ENCODE measurements at places on chromosomes 13 and 19.

DNA sequence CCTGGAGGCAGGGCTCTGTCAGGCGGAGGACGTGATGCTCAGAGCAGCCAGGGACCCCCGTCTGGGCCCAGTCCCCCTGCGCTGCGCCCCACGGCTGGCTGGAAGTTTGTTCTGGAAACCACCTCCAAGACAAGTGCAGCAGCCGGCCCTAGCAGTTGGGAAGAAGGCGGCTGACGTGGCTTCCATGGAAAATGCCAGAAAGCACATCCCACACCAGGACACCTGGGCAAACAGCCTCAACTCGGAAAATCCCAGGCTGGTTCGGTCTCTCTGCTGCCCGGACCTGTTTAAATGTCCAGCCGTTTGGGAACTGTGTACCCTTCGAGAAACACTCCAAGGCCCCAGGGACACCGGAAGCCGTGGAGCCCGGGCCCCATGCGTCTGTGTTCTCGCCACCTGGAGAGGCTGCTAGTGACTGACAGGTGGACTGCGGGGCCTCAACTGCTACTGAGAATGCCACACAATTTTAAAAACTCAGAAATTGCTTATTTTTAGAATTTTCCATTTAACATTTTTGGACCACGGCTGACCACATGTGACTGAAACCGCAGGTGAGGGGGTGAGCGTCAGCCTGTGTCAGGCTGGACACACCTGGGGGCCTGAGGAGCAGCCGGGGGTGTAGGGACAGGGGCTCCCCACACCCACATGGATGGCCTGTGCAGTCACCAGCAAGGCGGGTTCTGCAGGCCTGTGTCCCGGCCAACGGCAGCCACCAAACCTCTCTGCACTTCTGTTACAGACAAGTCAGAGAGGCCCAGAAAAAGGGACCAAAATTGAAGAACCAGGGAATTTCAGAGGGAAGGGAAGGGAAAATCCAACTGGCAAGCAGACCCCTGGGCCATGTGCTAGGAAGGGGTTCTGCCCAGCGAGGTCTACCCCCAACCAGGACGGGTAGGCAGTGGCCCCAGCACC lies 31.7 kb downstream of the RASA3 start:
- DNase-seq, result peak; percentile 67

GRCh38 chr19:39423258-39424086 lies 11.0 kb downstream of the PLEKHG2 start:
- no peak for DNase-seq

- no peak for DNase-seq
These were observed 129.3 kb downstream of the ENOX1 start for GRCh38 chr13:43657485-43657884.

GRCh38 chr13:31913459-31913858 lies 118.1 kb upstream of the FRY start:
- no peak for DNase-seq

DNA sequence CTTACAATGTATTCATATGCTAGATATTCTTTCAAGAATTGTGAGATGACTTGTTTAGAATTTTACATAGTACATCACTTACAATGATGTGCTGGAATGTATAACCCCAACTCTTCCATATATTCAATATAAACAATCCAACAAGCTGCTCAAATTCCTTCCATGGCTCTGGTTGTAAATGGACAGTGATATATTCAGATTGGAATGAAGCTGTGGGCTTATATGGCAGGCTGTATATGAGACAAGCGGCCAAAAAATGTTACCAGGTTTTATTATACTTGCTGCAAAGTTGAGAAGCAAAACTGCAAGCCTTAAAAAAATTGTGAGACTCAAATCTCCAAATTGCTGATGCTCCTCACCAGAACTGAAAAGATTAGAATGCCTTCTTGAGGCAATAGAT lies 83.6 kb upstream of the KLF12 start:
- DNase-seq, result no peak

GRCh38 chr19:36049080-36049698 lies 4.9 kb downstream of the THAP8 start:
- DNase-seq, result no peak

- DNase-seq, result peak; percentile 60
These were observed 4.5 kb downstream of the FGF9 start for GRCh38 chr13:21675095-21675991.

- DNase-seq, result no peak
These were observed 14.6 kb downstream of the CEACAM3 start for GRCh38 chr19:41811036-41811435.

DNA sequence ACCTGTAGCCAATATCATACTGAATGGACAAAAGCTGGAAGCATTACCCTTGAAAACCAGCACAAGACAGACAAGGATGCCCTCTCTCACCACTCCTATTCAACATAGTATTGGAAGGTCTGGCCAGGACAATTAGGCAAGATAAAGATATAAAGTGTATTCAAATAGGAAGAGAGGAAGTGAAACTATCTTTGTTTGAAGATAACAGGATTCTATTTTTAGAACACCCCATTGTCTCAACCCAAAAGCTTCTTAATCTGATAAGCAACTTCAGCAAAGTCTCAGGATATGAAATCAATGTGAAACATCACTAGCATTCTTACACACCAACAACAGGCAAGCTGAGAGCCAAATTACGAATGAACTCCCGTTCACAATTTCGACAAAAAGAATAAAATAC lies 17.8 kb upstream of the CCNA1 start:
- DNase-seq, result no peak

- no peak for DNase-seq
These were observed 2.3 kb upstream of the HAS1 start for GRCh38 chr19:51726049-51726448.

GRCh38 chr19:14494910-14495671 lies 836 bp downstream of the GIPC1 start:
- no peak for DNase-seq

DNA sequence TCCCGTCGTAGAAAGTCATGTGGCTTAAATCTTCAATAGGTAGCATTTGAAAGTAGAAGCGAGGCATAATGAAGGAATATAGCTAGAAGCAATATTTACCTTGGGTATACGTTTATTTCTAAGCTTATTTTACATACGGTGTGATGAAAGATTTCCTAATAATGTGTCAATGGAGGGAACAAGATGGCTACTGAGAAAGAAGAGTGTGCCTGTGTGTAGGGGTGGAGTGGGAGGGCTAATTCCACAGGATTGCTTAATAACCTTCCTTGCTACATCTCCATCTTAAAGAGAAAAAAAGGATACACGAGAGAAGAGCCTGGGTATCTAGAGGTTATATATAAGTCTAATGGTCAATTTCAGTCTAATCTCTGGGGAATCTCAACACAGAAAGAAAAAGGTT lies 2.0 kb downstream of the SPART start:
- DNase-seq, result no peak

DNA sequence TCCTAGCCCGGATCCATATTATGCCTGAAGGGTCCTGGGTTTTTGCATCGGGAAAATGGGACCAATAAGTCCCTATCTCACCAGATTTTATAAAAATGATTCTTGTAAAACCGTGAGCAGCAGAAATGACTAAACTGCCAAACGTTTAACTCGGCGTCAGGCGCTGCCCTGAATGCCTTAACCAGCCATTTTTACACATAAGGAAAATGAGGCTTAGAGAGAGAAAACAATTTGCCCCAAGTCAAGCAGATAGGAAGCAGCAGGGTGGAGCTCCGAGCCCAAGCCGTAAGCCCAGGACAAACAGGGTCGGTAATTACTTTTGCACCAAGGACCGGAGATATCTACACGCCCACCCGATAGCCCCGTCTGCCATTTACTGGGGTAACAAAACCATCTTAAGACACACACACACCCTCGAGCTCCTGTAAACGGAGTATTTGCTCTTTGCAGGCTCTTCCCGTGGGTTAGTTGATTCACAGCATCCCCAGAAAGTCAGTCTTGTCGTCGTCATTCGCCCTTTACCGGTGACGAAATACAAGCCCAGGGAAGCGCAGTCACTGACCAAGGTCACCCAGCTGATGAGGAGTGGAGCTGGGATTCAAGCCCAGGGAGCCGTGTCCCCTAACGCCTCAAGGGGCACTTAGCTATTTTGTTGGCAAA lies 16.0 kb upstream of the MRI1 start:
- no peak for DNase-seq

- DNase-seq, result no peak
These were observed 90.5 kb upstream of the AKAP11 start for GRCh38 chr13:42181381-42181953.

DNA sequence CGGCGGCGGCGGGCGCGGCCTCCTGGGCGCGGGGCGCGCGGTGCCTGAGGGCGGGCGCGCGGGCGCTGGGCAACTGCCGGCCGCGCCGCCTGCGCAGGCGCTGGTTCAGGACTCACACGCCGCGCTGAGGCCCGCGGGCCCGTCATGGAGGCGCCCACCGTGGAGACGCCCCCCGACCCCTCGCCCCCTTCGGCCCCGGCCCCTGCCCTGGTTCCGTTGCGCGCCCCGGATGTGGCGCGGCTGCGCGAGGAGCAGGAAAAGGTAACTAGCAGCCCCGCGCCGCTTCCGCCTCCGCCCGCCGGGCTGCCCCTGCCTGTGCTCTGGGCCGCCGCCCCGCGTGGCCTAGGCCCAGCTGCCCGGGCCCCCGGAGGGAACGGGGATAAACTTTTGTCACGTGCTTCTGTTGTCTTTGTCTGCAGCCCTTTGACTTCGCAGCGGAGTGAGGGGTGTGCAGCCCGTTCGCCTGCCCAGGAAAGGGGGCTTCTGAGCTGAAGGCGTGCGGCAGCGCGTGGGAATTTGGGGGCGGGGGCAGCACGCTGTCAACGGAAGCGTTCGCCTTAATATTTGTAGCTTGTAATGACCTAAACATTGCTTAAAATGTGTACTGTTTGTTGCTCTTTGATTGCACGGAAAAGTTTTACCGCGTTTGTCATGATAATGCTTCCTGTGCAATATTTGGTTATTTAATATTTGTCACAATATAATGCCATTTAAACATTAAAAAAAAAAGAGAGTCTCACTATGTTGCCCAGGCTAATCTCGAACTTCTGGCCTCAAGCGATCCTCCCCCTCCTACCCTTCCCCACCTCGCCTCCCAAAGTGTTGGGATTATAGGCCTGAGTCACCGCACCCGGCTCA lies 594 bp downstream of the URI1 start:
- peak; percentile 88 for DNase-seq

- peak; percentile 90 for DNase-seq
These were observed 759 bp downstream of the RB1 start for GRCh38 chr13:48304143-48304876.

DNA sequence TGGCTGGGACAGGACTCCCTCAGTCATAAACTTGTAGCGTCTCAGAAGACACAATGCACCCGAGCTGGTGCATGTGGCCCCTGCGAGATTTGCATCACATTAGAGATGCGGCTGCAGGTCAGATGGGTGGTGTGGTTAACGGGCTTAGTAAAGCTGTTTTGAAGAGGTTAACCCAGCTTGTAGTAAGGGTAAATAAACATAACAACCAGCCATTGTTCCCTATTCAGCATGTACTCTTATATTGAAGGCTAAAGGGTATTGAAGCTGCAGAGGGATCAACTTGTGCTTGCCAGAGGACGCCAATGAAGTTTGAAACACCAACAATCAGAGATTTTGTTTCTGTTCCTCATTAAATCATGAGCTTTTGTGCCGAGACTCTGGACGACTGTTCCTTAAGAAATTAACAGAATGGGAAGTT lies 79.4 kb downstream of the ZIC5 start:
- DNase-seq, result no peak

- no peak for DNase-seq
These were observed 108.7 kb upstream of the MBNL2 start for GRCh38 chr13:97113231-97114001.
